ENCODE measurements at places on chromosomes 3 and 15.

DNA sequence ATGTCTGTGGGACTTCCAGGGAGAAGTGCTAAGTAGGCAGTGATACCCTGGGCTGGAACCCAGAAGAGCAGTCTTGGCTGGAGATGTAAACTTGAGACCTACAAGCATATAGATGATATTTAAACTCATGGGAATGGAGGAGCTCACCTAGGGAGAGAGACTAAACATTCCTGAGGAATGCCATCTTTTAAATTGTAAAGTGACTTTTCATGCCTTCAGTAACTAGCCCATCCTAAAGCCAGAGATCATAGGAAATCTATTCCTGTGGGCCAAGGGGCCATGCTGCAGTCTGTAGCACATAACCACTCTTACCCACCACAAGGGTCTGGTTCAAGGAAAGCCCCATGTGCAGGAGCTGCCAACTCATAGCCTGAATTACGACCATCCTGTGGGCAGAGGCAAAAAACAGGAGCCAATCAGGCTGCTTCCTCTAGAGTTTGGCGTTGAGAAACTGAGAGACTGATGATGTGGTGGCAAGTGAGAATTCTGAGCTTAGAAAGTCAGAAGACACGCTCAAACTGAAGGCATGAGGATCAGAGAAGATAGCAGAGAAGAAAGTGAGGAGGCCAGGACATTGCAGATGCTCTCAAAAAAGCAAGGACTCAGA lies 37.5 kb downstream of the CTDSPL start:
- no peak for DNase-seq

- no peak for DNase-seq
These were observed 42.9 kb downstream of the SEMA5B start for GRCh38 chr3:122984650-122985049.

DNA sequence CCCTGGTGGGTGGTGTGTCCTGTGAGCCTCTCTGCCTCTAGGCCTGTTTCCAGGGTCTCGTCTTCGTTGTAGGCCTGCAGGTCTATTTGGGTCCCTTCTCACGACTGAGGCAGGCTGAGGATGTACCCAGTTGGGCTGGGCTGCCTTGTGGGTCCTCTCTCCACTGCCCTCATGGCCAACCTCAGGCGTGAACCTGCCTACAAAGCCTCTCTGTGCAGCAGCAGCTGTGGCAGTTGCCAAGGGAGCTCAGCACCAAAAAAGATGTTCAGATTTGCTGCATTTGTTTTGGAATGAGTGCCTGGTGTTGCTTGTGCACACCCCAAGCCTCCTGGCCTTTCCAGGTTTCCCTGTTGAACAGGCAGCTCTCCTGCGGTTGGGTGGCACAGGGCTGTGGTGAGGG lies 13.4 kb downstream of the KLF13 start:
- DNase-seq = no peak

DNA sequence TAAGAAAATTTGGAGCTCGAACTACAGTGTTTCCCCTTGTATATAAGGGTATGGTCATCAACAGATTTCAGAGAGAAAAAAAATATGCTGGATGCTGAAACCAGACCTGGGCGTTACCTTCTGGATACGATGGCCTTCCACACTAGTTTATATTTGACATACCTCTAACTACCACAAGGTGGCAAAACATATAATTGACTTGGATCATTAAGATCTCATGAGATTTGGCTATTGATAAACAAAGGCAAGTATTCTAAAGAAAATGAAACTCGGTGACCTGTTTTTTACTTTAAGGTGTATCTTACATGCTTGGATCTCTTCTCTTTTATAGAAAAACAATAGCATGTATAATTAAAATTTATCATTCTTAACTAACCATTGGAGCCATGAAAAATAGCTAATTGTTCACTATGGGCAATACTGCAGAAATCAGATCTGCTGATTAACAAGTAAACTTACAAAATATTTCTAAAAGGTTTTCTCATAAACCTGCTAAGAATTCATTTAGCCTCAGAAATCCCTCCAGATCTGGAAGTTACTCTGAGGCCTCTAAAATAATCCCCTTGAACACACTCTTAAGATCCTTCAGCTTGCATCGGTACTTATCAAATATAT lies 300.6 kb upstream of the KCNH8 start:
- DNase-seq = no peak

DNA sequence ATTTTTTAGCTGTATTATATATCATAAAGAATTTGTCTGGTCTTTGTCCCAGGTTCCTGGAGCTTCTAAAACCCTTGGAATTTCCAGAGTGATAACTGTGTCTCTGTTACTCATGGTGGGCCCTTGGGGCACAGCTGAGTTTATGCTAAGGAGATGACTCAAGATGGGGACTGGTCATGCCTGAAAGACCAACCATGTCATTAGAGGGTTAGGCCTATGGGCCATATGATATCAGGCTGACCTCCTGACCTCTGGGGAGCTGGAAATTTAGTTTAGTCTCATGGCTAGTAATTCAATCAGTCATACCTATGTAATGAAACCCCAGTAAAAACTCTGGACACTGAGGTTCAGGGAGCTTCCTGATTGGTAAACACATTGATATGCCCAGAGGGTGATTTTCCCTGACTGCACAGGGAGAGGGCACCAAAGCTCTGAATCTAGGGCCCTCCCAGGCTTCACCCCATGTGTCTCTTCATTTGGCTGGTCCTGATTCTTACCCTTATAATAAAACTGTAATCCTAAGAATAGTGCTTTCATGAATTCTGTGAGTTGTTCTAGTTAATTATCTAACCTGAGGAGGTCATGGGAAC lies 69.6 kb downstream of the EEFSEC start:
- no peak for DNase-seq

DNA sequence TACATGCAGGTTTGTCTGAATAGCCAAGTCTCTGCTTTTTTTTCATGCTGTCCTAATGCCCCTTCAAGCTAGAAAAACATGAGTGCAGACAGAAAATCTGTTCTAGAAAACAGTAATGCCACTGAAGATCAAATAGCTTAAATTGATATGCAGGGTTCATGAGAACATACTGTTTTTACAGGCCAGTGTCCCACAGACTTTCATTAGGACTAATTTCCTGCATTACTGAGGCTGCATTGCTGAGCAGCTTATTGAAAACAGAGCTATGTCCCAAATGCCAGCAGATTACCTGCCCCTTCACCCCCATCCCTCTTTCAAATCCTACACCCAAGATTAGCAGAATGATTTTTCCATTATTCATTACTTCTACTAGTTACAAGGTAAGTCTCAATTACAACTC lies 665 bp downstream of the TM4SF18 start:
- DNase-seq = no peak

DNA sequence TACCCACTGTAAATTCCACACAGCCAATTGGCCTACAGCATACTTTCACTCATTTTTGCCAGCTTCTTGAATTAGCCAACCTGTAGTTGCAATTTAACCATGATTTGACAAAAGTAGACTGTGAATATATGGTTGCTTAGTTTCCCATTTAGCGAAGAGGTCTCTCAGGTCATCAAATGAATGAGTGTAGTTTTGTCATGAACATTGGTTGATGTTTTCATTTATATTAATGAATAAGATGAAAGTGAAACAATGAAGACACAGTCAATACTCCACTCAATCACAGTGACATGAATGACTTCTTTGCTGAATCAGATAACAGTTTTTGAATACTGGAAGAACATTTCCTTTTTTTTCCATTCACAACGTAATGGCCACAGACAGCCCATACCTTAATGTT lies 15.3 kb upstream of the FAM3D start:
- DNase-seq = no peak

DNA sequence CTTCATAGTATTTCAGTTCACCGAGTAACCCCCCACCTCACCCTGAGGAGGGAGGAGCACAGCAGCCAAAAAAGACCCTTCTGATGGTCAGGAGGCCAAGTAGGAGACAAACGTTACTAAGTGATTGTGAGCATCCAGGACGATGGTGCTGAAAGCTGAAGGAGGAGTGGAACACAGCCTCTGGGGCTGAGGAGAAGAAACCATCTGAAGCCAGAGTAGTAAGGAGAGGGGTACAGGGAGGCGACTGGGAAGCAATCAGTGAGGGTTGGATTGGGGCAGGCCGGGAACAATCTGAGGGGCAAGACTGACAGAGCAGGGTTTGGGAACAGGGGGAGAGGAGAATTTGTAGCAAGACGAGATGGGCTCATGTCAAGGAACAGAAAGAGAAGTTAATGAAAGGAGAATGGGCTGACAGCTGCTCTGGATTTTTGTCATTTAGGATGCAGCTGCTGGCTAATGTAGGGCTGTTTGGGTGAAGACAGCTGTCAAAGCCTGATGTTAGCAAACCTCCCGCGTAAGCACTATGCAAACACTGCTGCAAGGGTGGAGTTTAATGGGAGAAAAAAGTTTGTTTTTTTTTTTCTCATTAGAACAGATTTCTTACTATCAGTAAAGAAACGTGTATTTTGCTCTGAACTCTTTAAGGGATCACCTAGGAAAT lies 622.2 kb downstream of the EDEM1 start:
- DNase-seq = no peak

DNA sequence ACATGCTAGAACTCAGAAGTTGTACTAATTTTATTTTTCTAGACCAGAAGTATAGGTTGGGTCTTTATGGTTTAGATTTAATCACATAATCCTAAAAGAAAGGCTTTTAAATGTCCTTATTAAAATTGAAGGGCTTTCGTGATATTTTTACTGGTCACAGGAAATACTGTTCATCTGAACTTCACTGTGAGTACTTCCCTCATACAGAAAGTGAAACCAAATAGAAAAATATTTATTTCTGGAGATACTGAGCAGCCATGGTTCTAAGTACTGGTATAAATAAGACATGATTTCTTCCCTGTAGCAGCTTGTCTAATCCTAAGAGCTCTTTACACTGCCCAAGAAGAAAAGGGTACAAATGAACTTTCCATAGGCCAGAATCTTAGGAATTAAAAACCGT lies 2.0 kb downstream of the SNRK start:
- DNase-seq = no peak

DNA sequence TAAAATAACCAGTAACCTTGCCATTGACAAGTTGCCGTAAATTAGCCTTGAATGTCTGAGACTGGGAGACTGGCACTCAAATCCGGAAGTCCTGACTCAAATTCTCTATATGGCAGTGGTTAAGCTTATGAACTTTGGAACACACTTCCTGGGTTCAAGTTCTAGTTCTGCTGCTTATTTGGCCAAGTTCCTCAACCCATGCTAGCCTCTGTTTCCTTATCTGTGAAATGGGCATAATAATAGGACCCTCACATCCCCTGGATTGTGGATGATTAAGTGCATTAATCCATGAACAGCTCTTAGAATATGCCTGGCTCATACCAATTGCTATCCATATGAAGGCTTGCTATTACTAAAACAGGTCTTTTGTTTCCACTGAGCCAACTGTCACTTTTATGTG lies 311.5 kb downstream of the EDEM1 start:
- no peak for DNase-seq
